Activated T-cell treated with anti-CD3 and anti-CD28 coated beads, Interleukin-2, amount 50 U/mL, for 24 hours (primary cell): ENCODE measurements at places on chromosomes 6 and 20.

DNA sequence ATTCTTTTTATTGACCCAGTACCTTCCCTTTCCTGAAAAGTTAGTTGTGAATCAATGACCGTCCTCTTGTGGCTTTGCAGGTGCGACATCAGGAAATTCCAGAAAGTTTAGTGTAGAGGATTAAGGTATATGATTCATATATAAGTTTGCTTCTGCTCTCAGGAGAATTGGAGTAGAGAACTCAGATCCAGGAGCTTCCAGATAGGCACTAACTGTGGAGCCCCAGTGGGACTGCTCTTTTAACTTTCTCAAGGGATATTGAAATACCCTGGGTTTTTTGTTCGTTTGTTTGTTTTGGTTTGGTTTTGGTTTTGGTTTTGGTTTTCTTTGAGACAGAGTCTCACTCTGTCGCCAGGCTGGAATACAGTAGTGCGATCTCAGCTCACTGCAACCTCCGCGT, 9.5 kb downstream of the TAAR2 start:
- no peak for DNase-seq

GRCh38 chr20:47668313-47669151, 116.7 kb downstream of the SULF2 start:
- DNase-seq, result no peak

- DNase-seq, result no peak
Observed at GRCh38 chr20:53878262-53879047, 191.9 kb downstream of the BCAS1 start.

DNA sequence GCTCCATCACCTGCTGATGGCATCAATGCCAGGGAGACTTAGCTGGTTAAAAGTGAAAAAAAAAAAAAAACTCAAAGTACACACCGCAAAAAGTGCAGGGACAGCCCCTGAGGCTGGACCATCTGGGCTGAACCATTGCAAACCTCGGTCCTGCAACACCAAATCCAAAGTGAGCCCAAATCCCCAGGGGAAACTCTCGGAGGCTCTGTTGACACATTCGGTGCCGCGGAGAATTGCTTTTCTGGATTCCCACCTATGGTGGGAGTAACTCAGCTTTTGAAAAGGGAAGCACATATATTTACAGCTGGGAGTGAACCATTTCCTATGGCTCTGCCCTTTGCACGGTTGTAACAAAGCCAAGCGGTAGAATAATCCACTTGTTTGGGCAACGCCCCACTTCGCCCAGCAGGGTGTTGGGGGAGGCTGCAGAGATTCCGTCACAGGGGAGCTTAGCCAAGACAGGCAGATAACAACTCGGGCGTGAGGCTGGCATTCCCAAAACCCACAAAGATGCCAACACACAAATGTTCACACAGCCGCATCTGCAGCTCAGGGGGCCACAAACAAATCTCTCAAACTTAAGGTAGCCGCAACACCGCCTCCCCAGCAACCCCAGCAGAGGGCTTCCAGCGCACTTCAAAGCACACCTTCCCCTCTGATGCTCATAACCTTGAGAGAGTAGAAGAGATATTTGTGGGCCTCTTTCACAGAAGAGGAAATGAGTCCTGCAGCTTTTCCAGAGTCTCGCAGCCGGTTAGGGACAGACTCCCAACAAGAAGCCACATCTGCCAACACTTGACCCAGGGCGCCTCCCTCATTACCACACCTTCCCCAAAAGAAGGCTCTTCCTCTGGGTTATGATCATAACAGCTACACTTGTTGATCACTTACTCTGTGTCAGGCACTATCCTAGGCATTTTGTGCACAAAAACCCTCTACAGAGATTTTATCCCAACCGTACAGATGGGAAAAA, 11.4 kb downstream of the ZC3H12D start:
- DNase-seq, result no peak

- DNase-seq, result peak; percentile 62
Observed at GRCh38 chr20:59004493-59004762, 2.6 kb downstream of the CTSZ start.

- DNase-seq, result no peak
Observed at GRCh38 chr20:45346291-45346718, 1.9 kb downstream of the SDC4 start.

- no peak for DNase-seq
Observed at GRCh38 chr6:138681627-138682026, 91.9 kb upstream of the CCDC28A start.

- DNase-seq, result no peak
Observed at GRCh38 chr6:158803733-158804143, 15.4 kb downstream of the EZR start.
